ENCODE measurements at places on chromosomes 16 and 17.
A peak's percentile ranks its signal among the peaks of the same experiment; 100 is the strongest.

DNA sequence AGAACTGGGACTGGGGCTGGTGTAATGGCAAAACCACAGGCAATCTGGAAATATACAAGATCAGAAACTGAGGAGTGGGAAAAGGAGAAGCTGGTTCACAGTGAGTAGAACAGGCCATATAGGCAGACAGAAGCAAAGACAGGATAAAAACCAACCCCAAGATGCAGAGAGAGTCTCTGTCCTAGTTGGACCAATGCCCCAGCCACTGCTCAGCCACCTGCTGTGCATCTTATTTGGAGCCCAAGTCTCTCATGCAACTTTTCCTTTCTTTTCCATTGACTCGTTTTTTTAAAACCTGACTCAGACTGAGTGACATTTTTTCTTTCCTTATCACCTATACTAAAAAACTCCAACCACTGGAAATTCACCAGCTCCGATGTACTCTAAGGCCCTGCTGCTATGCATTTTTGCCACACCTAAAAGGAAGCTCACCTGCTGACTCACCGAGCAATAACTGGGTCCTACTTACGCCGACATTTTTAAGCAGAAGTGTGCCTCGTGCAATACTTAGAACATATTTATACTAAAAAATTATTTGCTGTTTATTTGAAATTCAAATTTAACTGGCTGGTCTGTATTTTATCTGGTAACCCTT lies 100.8 kb upstream of the XYLT1 start:
- DNase-seq = no peak

DNA sequence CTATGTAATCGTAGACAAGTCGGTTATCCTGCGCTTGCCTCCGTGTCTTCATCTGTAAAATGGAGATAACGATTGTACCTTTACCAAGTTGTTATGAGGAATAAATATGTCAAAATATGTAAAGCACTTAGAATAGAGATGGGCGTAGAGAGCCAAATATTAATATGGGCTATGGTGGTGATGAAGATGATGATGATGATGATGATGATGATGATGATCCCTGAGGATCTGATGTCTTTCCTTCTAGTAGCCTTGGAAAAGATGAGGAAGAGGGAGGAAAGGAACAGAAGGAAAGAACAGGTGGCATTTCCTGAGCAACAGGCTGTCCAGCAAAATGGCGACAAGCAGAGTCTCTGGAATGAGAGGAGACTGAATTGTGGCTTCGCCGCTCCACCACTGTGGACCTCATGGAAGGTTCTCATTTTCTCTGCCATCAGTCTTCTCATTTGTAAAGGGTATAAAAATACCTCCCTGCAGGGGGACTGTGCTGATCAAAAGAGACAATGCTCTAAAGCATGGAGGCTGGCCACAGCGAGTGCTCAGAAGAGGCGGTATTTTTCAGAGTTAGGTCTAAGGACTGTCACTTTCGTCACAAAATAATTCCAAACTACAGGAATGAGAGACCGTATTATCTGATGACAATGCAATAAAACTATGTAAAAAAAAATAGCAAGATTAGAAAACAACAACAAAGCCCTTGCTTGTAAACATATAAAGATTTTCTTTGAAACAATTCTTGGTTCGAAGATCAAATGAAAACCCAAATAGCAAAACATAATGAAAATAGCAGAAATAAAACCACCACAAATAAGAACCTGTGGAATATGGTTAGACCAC lies 17.2 kb upstream of the RCVRN start:
- DNase-seq = no peak

- no peak for DNase-seq
Observed at GRCh38 chr17:10699856-10700255, 2.5 kb downstream of the ADPRM start.

DNA sequence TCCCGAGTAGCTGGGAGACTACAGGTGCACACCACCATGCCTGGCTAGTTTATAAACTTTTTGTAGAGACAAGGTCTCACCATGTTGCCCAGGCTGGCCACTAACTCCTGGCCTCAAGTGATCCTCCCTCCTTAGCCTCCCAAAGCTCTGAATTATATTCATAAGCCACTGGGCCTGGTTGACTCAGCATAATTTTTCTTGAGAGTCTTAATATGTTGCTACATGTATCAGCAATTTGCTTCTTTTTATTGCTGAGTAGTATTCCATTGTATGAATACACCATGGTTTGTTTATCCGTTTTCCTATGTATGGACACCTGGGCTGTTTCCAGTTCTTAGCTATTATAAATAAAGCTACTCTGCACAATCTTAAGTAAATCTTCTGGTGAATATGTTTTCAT lies 42.4 kb upstream of the NSRP1 start:
- DNase-seq = no peak

DNA sequence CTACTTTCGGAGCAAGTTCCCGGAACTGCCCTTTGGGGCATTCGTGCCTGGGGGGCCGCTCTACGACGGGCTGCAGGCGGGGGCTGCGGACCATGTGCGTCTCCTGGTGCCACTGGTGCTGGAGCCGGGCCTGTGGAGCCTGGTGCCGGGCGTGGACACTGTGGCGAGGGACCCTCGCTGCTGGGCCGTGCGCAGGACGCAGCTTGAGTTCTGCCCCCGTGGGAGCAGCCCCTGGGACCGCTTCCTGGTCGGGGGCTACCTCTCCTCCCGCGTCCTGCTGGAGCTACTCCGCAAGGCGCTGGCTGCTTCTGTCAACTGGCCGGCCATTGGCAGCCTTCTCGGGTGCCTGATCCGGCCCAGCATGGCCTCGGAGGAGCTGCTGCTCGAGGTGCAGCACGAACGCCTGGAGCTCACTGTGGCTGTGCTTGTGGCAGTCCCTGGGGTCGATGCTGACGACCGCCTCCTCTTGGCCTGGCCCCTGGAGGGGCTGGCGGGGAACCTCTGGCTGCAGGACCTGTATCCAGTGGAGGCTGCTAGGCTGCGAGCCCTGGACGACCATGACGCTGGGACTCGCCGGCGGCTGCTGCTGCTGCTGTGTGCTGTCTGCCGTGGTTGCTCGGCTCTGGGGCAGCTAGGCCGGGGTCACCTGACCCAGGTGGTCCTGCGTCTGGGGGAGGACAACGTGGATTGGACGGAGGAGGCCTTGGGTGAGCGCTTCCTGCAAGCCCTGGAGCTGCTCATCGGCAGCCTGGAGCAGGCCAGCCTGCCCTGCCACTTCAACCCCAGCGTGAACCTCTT lies 3.6 kb downstream of the MIEF2 start:
- no peak for DNase-seq

GRCh38 chr17:83081684-83082201 lies 2.3 kb downstream of the METRNL start:
- DNase-seq = no peak

GRCh38 chr17:79525793-79526677 lies 84.8 kb downstream of the RBFOX3 start:
- no peak for DNase-seq

GRCh38 chr17:48528153-48528935 lies 2.5 kb downstream of the HOXB1 start:
- no peak for DNase-seq

DNA sequence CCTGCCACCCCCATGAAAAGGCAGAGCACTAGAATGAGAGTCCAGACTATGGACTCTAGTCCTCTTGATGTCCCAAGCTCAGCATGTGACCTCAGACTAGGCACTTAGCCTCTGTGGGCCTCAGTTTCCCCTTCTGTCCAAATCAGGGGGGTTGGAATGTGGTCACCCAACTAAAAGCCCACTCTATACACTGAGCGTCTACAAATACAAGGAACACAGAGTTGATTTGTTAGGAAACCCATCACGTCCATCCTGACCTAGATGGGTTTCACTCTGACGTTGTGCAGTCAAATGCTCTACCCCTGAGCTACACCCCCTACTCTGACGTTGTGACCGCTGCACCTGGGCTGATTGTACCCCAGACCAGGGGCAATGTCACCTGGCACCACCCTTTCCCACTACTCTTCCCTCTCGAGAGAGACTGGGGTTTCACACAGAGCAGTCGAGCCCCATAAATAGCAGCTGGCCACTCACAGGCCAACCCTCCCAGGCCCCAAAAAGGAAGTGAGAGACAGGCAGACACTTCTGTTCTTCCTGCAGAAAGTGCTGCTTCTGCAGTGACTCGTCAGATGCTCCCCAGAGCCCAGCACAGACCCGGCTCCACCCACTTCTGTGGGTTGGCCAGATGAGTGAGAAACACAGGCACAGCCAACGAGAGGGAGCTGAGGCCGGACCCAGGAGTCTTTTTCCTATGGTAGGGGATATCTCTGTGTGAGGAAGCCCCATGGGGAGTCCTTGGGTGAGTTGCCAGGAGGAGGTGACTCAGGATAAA lies 16.1 kb upstream of the TNFRSF13B start:
- DNase-seq = peak; percentile 76

- DNase-seq = no peak
Observed at GRCh38 chr17:66397486-66397885, 95.1 kb downstream of the PRKCA start.

- no peak for DNase-seq
Observed at GRCh38 chr17:63543822-63544420, 6.4 kb upstream of the DCAF7 start.

DNA sequence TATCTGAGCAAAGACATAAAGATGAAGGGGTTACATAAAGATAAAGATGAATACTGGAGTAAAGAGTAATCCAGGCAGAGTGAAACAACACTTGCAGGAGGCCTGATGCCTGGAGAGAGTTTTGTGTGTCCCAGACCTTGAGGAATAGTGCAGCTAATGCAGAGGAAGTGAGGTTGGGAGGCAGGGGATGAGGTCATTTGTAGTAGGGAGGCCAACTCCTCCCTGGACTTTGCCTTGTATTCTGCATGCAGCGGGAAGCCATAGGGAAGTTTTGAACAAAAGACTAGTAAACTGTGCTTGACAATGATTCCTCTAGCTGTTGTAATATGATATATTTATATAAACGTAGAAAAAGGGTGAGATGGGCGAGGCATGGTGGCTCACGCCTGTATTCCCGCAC lies 356.6 kb downstream of the KCNJ2 start:
- no peak for DNase-seq

DNA sequence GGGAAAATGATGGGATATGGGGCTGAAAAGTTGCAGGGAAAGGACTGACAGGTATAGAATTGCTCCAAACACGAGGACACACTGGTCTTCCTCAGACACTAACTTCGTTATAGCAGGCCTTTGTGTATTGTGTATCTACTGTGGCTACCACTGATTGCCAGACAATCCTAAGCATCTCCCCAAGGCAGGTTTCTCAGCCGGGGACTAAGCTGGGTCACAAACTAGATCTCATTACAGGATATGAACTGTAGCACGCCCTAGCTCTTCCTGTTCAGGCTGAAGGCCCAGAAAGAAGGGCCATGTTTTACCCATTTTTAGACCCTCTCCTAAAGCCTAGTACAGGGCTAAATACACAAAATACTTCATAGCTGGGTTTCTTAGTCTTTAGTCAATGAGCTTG lies 5.1 kb upstream of the RANGRF start:
- DNase-seq = no peak

DNA sequence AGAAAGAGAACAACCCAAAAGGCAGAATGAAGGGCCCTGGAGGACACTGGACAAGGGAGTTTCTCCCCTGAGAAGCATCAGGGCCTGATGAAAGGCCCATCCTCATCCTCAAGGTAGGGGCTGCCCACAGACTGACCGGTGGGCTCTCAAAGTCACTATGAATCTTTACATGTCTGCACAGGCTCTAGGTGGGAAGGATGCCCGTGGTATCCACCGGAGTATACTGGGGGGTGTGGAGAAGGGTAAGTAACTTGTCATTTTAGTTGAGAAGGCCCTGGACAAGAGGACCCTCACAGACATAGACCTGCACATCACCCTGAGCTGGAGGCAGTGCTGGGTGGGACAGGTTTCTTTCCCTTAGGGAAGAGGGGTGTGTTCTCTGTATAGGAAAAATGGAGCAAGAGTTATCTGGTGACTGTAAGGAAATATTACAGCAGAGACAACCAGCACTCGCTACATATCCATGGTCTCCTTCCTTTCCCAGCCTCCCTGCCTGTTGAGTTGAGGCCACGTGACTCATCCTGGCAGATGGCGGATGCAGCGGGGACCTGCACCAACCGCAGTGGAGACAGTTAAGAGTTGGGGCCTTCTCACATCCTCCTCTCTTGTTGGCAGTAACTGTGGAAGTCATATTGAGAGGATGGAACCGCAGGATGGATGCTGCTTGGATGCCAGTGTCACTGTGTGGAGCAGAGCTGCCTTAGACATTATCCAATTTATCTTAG lies 45.6 kb upstream of the KCNJ12 start:
- no peak for DNase-seq

- DNase-seq = peak; percentile 59
Observed at GRCh38 chr17:82384730-82385481, 13.3 kb downstream of the UTS2R start.
